Esophagus (tissue), 2 donors: ENCODE measurements at places on chromosomes 1 and 21. TPM values are rescaled to one million over a fixed set of nuclear protein-coding genes. Genes with fewer than 3 reads are reported as not detected.

AUNIP gene
- polyA plus RNA-seq = 1.1 TPM

KRTAP11-1 gene
- polyA plus RNA-seq = not detected

MSH4 gene
- polyA plus RNA-seq = 0.05 TPM

CDK18 gene
- polyA plus RNA-seq = 3.5 TPM

CTSE gene
- 0.09 TPM for polyA plus RNA-seq

DIO1 gene
- 0.04 TPM for polyA plus RNA-seq

SPRR2A gene
- polyA plus RNA-seq = 4,263 TPM

NTRK1 gene
- 0.06 TPM for polyA plus RNA-seq

COL11A1 gene
- polyA plus RNA-seq = 0.01 TPM

CORT gene
- polyA plus RNA-seq = 0.20 TPM

C1orf94 gene
- polyA plus RNA-seq = not detected

FAM163A gene
- 0.01 TPM for polyA plus RNA-seq

F3 gene
- 39.1 TPM for polyA plus RNA-seq

ACTN2 gene
- 0.75 TPM for polyA plus RNA-seq

AHCYL1 gene
- polyA plus RNA-seq = 22.6 TPM

OLIG2 gene
- polyA plus RNA-seq = not detected

EXO1 gene
- polyA plus RNA-seq = 2.7 TPM

GPR25 gene
- polyA plus RNA-seq = 0.55 TPM

XCL2 gene
- polyA plus RNA-seq = not detected

IQCC gene
- 1.5 TPM for polyA plus RNA-seq

IFNGR2 gene
- 44.9 TPM for polyA plus RNA-seq

PRDM16 gene
- polyA plus RNA-seq = 0.28 TPM

CDA gene
- 107 TPM for polyA plus RNA-seq

CREB3L4 gene
- 9.4 TPM for polyA plus RNA-seq

TDRD5 gene
- 0.48 TPM for polyA plus RNA-seq

SMYD3 gene
- 5.0 TPM for polyA plus RNA-seq

S100A9 gene
- polyA plus RNA-seq = 60,368 TPM

NUDT4B gene
- 0.92 TPM for polyA plus RNA-seq

TMOD4 gene
- 0.14 TPM for polyA plus RNA-seq

RNU1-1 gene
- polyA plus RNA-seq = not detected

CCDC18 gene
- 6.7 TPM for polyA plus RNA-seq

LIN28A gene
- polyA plus RNA-seq = not detected

CD247 gene
- polyA plus RNA-seq = 1.6 TPM

LORICRIN gene
- 0.28 TPM for polyA plus RNA-seq

PLD5 gene
- polyA plus RNA-seq = 0.11 TPM

PTPN7 gene
- polyA plus RNA-seq = 1.6 TPM

C1QA gene
- polyA plus RNA-seq = 25.9 TPM

CNR2 gene
- polyA plus RNA-seq = 0.02 TPM

LHX8 gene
- 0.28 TPM for polyA plus RNA-seq

MYOG gene
- polyA plus RNA-seq = not detected

C1orf210 gene
- polyA plus RNA-seq = 16.7 TPM

CCDC17 gene
- polyA plus RNA-seq = 1.4 TPM

PRDM15 gene
- 2.2 TPM for polyA plus RNA-seq

SNX7 gene
- polyA plus RNA-seq = 14.7 TPM

CD48 gene
- polyA plus RNA-seq = 4.6 TPM
